Smooth muscle cell of the pulmonary artery (primary cell): ENCODE measurements at places on chromosomes 16 and 17. TPM values are rescaled to one million over a fixed set of nuclear protein-coding genes. Genes with fewer than 3 reads are reported as not detected.

CASKIN1 gene
- total RNA-seq: 0.20 and 1.7 TPM in 2 replicates

KRTAP9-8 gene
- not detected in 2 replicates for total RNA-seq

GPR142 gene
- 0.26 TPM in 1 of 2 replicates, not detected in the other for total RNA-seq

SRRM2 gene
- total RNA-seq: 108 and 123 TPM in 2 replicates

LGALS9B gene
- not detected in 2 replicates for total RNA-seq

ABCC6 gene
- total RNA-seq: 0.65 and 0.76 TPM in 2 replicates
